ENCODE measurements at places on chromosomes 5 and 9.
A peak's percentile ranks its signal among the peaks of the same experiment; 100 is the strongest.

DNA sequence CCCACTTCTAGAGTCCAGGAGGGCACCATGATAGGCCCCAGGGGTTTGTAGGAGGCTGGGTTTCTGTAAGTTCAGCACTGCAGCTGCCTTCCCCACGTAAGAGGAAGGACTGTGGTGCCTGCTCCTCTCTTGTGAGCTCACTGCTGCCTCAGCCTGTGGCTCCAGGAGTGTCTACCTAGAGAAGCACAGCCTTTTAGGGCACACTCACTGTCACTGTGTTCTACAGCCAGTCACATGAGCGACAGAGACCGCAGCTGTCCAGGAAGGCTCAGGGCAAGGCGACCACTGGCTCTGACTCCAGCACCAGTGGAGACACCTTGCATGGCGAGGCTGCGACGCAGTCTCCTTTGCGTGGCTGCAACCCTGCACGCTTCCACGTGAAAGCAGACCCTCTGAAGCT lies 72.8 kb downstream of the OTULIN start:
- no peak for DNase-seq

- DNase-seq: no peak
Observed at GRCh38 chr9:18480662-18481093, 6.7 kb downstream of the ADAMTSL1 start.

- DNase-seq: peak; percentile 54
Observed at GRCh38 chr5:170297589-170298462, at the start of gene LCP2. Gene LCP2 (minus strand): TSS chr5:170297777. CDS start chr5:170297611, 166 bp downstream.

DNA sequence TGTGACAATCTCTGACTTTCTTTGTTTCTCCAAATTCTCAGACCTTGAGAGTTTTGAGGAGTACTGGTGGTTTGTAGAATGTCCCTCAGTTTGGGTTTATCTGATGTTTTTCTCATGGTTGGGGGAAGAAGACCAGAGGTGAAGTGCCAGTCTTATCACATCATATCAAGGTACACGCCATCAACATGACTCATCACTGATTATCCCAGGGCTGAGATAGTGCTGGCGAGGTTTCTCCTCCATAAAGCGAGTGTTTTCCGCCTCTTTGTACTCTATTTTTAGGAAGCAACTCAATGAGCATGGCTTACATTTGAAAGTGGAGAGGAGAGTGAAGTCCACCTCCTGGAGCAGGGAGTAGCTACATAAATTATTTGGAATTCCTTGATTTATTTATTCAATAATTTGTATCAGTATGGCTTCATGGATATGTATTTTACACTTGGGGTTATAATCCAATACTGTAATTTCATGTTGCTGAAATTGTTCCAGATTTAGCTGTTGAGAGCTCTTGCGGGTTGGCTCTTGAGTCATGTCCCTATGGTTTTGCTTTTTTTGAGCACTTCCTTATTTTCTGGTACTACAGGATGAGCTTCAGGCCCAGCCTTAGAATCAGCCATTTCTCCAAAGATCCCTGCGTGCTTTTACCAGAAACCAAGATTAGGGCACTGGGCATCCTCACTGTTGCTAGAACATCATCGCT lies 23.9 kb downstream of the DCANP1 start:
- DNase-seq: no peak

GRCh38 chr9:12516573-12516972 lies 176.6 kb upstream of the TYRP1 start:
- no peak for DNase-seq

GRCh38 chr5:139386050-139386438 lies 2.9 kb upstream of the SLC23A1 start:
- no peak for DNase-seq

DNA sequence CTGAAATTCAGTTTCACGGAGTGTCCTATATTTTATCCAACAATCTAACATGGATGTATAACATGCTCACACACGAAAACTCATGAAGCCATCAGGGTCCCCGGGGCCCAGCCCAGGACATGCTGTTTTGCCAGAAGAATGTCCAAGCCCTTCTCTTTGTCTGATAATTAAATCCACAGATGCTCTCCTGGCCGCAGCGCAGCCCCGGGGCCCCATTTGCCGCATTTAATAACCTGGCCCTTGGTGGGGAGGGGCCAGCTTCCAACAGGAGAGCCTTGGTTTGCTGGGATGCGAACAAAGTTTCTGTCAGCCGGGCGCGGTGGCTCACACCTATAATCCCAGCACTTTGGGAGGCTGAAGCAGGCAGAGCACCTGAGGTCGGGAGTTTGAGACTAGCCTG lies 30.0 kb downstream of the PLPP7 start:
- no peak for DNase-seq

- peak; percentile 18 for DNase-seq
Observed at GRCh38 chr9:16521868-16522411, 348.5 kb downstream of the BNC2 start.

GRCh38 chr9:87069690-87070089 lies 122.4 kb upstream of the GAS1 start:
- no peak for DNase-seq

DNA sequence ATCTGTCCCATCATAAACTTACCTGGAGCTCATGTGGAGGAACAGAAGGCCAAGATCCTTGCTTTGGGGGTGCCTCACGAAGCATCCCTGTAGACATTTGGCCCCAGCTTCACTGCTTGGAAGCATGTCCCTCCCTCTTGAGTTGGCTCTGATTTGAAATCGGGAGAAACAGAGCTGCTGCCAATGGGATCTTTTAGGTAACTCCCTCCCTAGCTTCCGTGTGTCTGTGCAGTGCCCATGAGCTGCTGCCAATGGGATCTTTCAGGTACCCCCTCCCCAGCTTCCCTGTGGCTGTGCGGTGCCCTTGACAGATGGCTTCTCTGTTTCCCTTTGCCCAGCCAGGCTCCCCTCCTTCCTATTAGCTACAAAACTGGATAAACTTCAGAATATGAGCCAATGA lies 178.0 kb downstream of the NR3C1 start:
- DNase-seq: no peak

DNA sequence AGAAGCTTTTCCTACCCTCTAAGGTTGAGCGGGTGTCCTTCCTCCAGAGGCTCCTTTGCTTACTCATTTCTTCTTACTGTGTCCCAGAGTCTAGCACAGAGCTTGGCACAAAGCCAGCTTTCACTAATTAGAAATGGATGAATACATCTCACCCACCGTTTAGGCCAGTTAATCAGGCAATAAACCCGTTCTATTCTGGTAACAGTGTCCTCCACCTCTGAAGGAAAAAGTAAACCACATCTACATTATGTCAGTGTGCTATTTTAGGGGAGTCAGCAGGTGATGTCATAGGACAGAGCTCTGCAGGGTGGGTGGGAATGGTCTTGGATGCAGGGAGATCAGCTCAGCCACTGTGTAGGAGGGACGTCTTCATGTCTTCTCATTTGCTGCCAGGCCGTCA lies 109.2 kb downstream of the OSTF1 start:
- DNase-seq: no peak

GRCh38 chr9:69997524-69997923 lies 46.1 kb upstream of the MAMDC2 start:
- DNase-seq: no peak

GRCh38 chr9:133247632-133248031 lies 27.4 kb downstream of the ABO start:
- DNase-seq: no peak

GRCh38 chr5:169732841-169733240 lies 95.8 kb downstream of the DOCK2 start:
- no peak for DNase-seq

GRCh38 chr9:114745108-114745848 lies 60.6 kb downstream of the TNFSF15 start:
- peak; percentile 56 for DNase-seq

DNA sequence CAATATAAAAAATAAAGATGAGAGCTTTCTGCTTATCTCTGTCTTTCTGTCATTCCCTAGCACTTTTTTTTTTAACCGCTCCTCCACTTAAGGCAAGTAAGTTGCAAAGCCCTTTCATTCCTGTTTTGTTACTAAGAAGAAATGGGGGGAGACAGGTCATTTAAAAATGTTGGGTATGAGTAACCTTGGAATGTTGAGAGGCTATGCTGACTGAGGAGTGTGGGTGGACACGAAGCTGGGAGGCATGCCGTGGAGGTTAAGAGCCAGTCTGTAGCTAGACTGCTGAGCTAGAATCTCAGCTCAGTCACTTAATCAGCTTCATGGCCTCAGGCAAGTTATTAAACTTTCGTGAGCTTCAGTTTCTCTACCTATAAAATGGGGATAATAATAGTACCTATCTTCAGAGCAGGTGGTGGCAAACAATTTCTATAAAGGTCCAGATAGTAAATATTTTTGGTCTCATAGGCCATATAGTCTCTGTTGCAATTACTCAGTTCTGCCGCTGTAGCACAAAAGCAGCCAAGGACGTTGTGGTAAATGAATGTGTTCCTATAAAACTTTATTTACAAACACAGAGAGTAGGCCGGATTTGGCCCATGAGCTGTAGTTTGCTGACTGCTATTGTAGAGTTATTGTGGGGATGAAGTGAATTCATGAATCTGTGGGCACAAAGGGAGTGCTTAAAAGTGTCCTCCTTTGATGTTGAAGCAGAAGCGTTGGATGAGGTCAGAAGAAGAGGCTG lies 220.0 kb downstream of the GABBR2 start:
- no peak for DNase-seq

GRCh38 chr5:144504929-144505577 lies 334.4 kb downstream of the KCTD16 start:
- DNase-seq: no peak

DNA sequence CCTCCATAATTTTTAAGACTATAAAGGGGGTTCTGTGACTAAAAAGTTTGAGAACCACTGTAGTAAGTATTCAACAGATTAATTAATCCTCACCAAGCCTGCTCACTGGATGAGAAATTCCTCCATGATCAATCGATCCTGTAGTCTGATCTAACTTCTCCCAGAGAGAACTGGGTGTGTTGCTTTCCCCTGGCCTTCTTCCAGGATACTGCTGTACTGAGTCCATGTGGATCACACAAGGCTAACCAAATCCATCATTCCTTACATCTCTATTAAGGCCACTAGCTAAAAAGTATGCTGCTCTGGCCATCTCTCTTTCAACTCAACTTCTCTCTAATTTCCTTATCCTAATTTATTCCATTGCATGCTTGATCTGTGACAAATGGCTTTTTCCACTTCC lies 280.2 kb upstream of the PCSK5 start:
- DNase-seq: no peak

DNA sequence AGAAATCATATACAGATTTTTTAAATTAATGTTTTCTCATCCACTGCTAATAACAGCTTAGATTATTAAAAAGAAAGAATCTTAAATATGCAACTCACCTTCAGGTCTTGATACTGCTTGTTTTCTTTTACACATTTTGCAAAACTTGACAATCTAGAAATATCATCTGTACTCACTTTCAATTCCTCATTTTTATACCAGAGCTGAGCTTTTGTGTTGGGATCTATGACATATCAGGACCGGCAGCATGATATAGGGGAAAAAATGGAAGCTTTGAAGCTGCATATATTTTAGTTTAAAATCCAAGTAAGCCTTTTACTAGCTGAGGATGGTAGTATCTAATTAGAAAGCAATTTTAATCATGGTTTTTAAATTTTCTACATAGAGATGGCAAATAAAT lies 75.7 kb upstream of the SMARCA2 start:
- DNase-seq: no peak

DNA sequence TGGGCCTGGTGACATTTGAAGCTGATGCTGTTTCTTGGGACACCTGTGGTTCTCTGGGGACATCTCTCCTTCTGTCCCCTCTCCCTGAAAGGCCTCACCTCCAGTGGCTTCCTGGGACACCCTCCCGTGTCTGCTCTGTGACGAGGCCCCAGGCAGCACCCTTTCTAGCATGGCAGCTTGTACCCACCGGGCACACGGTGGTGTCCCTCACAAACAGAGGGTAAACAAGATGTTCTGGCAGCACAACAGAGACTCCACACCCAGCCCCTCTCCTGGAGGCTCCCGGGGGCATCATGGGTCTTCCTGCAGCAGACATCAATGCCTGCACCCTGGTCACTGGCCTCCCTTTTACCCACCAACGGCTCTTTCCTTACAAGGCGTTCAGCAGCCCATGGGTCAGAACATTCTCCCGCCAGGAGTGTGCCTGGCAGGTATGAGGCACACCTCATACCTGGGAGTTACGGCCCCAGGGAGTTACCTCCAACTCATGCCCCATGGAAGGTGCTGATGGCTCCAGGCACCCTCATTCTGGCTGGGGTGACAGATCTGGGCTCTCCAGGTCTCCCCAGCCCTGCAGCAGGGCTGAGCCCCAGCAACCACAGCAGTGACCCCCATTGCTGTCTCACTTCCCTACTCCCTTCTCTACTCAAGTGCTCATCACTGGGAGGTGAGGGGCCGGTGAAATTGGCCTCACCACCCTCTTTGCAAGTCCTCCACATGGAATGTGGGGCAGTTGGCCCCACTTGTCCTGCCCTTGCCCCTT lies 51.1 kb downstream of the BARX1 start:
- no peak for DNase-seq

GRCh38 chr9:134698587-134699342 lies 57.2 kb downstream of the COL5A1 start:
- DNase-seq: peak; percentile 24

GRCh38 chr5:11719888-11720481 lies 184.3 kb downstream of the CTNND2 start:
- DNase-seq: peak; percentile 88

- peak; percentile 24 for DNase-seq
Observed at GRCh38 chr5:13987843-13988464, 43.5 kb upstream of the DNAH5 start.

- no peak for DNase-seq
Observed at GRCh38 chr5:78903861-78904260, 81.2 kb downstream of the ARSB start.

GRCh38 chr9:133163504-133164172 lies at the start of gene GBGT1:
Gene GBGT1 (minus strand): TSS chr9:133163914. CDS start chr9:133162412, 1,502 bp downstream.
- peak; percentile 48 for DNase-seq

GRCh38 chr9:123761905-123762605 lies 167.9 kb downstream of the DENND1A start:
- no peak for DNase-seq

- DNase-seq: no peak
Observed at GRCh38 chr5:53678981-53679660, 118.7 kb downstream of the NDUFS4 start.

DNA sequence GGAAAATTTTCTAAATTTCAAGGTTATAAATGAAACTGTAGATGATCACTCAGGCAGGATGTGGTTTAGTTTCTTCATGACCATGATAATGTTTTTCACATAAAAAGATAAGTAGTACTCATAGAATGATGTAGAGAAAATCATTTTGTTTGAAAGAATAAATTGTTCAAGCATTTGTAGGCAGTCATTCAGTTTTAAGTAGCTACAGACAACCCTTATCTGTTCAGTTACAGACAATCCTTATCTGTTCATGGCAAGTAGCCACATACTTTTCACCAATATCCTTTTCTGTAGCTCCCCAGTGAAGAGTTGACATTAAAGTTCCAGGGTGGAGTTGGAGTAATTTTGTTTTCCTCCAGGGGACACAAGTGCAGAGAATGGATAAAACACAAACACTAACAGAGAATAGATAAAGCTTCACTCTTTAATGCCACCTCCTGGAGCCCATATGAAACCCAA lies 278.1 kb upstream of the TNC start:
- DNase-seq: no peak

DNA sequence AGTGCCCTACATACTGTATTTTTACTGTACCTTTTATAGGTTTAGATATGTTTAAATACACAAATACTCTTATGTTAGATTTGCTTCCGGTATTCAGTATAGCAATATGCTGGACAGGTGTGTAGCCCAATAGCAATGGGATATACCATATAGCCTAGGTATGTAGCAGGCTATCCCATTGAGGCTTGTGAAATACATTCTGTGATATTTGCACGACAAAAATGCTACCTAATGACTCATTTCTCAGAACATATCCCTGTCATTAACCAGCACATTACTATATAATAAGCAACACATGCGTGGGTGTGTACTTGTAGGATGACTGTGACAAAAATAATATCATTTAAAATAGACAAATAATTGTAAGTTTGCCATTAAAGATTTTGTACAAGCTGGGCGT lies 208.8 kb downstream of the MRPS30 start:
- no peak for DNase-seq

All from globus pallidus (tissue), 1 donor.